ENCODE measurements at places on chromosomes 4 and X. TPM values are rescaled to one million over a fixed set of nuclear protein-coding genes. Genes with fewer than 3 reads are reported as not detected.

Gene EDNRA
- total RNA-seq: 8.3 TPM

Gene ZGRF1
- 3.2 TPM for total RNA-seq

Gene IL3RA
- total RNA-seq: 1.6 TPM

Gene ACSL1
- 29.5 TPM for total RNA-seq

Gene CLTRN
- not detected for total RNA-seq

Gene UGT2A1
- total RNA-seq: 0.16 TPM

Gene FAM47E
- total RNA-seq: not detected

Gene SUPT20HL1
- total RNA-seq: not detected

Gene ZFYVE28
- total RNA-seq: 4.9 TPM

Gene RPA4
- not detected for total RNA-seq

Gene SLC6A14
- not detected for total RNA-seq

Gene CASP6
- 12.5 TPM for total RNA-seq

Gene FREM3
- not detected for total RNA-seq

Gene ANAPC4
- 14.4 TPM for total RNA-seq

Gene ANKRD50
- 28.3 TPM for total RNA-seq

Gene PF4V1
- total RNA-seq: 4.9 TPM

Gene RAP2C
- 13.9 TPM for total RNA-seq

Gene VEGFC
- total RNA-seq: 12.6 TPM

Gene TMSB15A
- 0.36 TPM for total RNA-seq

Gene FRG2
- not detected for total RNA-seq

Gene KLB
- total RNA-seq: not detected

Gene SASH3
- not detected for total RNA-seq

Gene MAGEC3
- not detected for total RNA-seq

Gene HPGDS
- total RNA-seq: not detected

Gene ITIH6
- not detected for total RNA-seq

Gene PDE5A
- 11.6 TPM for total RNA-seq

Gene SLC10A6
- 0.18 TPM for total RNA-seq

Gene SYNPO2
- total RNA-seq: 4.2 TPM

Gene TLL1
- total RNA-seq: 0.16 TPM

Gene SRPX
- 1,799 TPM for total RNA-seq

Gene DRP2
- 0.49 TPM for total RNA-seq

Gene MAGED1
- 352 TPM for total RNA-seq

Gene PHEX
- 0.18 TPM for total RNA-seq

Gene TBC1D8B
- total RNA-seq: 13.0 TPM

Gene C1QTNF7
- total RNA-seq: 0.16 TPM

Gene CWH43
- total RNA-seq: not detected

Gene GNRHR
- not detected for total RNA-seq

Gene MAGEA1
- total RNA-seq: not detected

Gene PROM1
- not detected for total RNA-seq

Gene PRSS12
- total RNA-seq: under 0.01 TPM

Gene MAGEB1
- not detected for total RNA-seq

Gene CENPVL1
- not detected for total RNA-seq

Gene UBA6
- total RNA-seq: 110 TPM

Gene STARD8
- total RNA-seq: 2.3 TPM

Gene TSPAN7
- 1.5 TPM for total RNA-seq

Gene MTTP
- total RNA-seq: not detected

Gene CXorf65
- not detected for total RNA-seq

Gene IL15
- 2.0 TPM for total RNA-seq

Gene FAM13A
- 12.0 TPM for total RNA-seq

Gene KCTD8
- total RNA-seq: not detected

Gene FAM184B
- under 0.01 TPM for total RNA-seq

Gene ARHGEF38
- total RNA-seq: not detected

Gene LIN54
- total RNA-seq: 5.7 TPM

Gene BBS12
- total RNA-seq: 2.5 TPM

Gene MECP2
- total RNA-seq: 25.6 TPM
